ENCODE measurements at places on chromosomes 1 and 21.

DNA sequence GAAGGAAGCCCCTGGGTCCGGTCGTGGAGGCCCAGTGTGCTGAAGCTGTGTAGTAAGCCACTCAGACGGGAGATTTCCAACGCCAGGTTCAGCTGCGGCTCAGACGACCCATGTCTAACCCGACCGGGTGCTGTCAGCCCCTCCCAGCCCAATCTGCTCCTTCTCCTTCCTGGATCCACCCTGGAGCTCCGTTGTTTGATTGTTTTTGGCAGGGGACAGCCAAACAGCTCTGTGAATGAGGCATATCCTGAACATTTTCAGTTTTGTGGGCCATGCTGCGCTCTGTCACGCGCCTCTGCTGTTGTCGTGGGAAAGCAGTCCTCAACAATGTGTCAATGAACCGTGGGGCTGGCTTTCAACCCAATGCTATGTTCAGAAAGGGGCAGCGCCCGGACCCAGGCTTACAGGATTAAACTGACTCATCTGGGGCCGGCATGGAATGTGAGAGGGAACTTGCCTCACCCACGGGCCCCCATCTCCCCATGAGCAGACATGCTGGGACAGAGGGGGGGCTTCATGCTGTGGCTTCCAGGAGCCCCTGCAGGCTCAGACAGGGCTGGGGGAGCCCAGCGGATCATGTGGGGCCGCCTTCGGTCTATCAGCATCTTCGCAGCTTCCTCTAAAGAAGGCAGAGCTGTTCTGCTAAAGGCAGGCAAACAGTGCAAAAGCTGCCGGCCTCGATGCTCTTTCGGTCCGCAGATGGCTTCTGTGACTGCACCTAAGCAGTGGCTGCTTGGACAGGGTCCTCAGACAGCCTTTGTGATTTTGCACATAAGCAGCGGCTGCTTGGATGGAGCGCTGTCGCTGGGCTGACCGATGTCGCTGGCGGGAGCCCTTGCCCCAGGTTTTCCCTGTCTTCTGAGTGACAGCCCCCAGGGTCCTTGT, 101.7 kb downstream of the RIPK4 start:
- no peak for DNase-seq

DNA sequence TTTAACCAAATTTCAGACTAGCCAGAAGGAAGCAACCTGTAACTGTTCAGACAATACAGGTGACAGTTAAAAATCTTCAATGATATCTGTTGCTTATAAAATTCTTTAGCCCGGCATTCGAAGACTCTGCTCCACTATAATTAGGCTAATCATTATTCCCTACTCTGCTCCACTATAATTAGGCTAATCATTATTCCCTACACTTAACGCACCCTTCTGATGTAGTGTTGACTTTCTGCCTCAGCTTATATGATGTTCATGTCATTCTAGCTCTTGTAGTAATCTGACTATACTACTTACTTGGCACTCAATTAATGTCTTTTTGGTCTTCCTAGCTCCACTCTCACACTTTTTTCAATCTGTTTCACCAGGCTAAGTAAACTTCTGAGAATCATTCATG, 13.3 kb downstream of the TESK2 start:
- DNase-seq, result no peak

- no peak for DNase-seq
Observed at GRCh38 chr1:150966011-150966410, 8.6 kb downstream of the CERS2 start.

DNA sequence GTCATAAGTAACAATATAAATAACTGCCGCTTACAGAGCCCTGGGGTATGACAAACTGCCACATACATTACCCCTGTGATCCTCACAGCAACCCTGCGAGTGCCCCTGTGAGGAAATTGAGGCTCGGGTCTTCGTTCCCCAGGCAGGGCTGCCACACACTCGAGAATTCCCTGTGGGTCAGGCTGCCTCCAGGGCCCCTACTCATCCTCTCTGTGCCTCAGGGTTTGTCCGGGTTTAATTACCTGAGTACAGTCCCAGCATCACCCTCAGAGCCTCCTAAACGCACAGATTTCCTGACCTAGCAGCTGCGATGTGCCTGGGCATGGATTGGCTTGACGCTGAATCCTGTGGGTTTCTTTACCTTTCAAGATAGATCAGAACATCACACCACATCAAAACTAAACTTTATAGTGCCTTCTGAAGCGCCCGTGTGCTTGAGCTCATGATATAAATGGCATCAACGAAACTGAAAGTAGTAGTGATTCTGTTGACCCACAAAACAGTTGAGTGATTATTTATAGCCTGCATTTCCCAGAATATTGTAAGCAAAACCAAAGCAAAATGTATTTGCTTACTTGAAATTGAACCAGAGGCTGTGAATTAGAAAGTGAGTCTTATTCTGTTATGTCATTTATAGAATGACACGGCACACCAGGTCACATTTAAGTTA, 14.0 kb downstream of the SLC37A1 start:
- peak; percentile 32 for DNase-seq

- no peak for DNase-seq
Observed at GRCh38 chr21:31616216-31616615, 43.3 kb upstream of the SOD1 start.

- DNase-seq, result no peak
Observed at GRCh38 chr21:16538936-16539440, 809.2 kb downstream of the USP25 start.

GRCh38 chr1:176790786-176791185, 327.8 kb downstream of the PAPPA2 start:
- DNase-seq, result no peak

DNA sequence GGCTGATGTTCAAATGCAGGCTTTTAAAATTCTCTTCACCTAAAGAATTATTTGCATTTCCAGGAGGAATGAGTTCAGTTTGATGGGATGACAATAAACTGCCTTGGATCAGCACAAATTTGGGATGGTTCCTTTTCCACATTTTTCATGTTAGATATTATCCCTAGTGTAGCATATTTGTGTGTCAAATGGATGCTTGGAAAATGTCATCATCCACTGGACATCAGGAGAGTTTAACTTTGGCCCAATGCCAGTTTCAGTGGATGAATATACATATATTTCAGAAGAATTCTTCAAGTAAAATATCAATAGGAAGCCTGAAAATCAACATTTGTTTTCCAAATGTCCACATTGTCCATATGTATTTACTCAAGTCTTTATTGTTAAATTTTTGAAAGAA, 116.5 kb upstream of the COL24A1 start:
- no peak for DNase-seq

DNA sequence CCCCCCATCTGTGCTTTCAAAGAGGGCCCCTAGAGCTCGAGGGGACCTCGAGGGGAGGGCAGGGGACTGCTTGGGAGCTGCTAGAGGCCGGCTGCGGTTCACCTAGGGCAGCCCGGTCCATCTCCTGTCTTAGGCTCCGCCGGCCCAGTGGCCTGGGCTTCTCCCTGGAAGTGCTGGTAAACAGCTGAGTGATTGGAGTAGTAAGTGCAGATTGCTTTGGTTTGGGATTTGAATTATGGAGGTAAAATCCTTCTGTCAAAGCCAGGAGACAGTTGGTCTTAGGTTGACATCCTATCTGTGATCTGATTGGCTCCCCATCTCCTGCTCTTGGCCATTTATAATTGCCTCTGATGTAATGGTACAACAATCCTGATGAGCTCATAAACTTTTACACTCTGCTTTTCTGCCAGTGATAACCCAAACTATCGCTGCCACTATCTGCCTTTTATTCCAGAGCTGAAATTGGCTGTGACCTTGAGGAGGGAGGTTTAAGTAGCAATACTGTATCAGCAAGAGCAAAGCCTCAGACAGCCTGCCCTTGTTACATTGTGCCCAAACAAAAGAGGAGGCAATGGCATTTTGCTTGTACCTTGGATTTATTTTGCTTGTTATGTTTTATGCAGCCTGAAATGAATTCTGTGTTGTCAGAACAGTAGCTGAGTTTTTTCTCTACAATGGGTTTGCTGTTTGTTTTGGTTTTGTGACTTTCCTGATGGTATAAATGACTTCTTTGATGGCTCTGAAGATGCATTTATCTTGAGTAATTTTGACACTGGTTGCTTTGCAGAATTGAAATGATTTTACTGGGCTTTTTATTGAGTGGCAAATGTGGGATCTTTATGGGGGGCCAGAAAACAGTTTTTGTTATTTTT, 2.4 kb downstream of the ARID1A start:
- DNase-seq, result no peak

DNA sequence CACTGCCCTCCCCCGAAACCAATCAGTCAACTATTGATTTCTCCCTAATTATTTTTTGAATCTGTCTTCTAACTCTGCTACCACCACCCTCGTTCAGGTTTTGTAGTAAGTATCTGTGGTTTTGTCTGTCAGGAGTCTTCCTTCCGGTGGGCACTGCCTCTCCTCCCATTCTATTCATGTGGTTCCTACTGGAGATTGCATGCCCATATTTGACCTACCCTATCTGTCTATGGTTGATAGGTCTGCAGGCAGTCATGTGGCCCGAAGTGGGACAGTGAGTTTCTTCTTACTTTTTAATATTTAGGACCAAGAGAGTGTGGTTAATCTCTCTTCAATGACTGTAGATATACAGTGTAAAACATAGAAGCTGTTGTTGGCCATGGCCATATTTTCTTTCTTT, 17.8 kb upstream of the MAST2 start:
- DNase-seq, result no peak

- no peak for DNase-seq
Observed at GRCh38 chr1:158998037-158998780, 11.5 kb upstream of the IFI16 start.

GRCh38 chr1:165353731-165354671, 2.5 kb downstream of the LMX1A start:
- DNase-seq, result no peak

DNA sequence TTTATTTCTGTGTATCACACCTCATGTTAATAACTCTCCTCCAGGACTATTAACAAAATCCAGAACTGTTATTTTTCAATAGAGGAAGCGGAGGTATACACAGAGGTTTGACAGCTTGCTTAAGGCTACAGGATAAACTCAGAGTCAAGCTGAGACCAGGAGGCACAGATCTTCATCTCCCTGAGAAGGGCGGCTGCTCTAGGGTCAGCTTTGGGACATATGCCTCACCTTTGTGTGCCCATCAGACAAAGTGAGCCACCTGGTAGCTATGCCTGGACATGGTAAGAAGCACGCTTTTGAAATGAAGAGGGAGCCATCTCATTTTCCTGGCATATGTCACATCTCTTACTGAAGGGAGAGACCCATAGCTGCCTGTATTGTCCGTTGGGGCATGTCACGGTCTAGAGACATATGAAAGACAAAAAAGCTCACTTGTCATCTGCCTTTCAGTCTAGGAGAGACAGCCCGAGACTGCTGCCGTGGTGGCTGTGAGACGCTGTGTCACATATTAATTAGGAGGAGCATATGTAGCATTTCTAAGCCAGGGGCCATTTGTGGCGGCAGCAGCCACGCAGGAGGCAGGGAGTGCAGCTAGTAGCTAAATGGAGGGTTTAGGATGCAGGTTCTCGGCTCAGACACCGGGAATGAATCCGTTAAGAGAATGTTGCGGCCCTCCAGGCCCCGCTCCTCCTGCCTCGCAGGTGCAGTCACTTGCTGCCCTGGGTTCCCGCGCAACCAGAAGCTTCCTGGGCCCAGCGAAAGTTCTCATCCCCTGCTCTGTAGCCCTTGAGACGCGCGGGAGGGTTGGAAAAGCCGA, 161.3 kb upstream of the C1orf21 start:
- DNase-seq, result no peak

DNA sequence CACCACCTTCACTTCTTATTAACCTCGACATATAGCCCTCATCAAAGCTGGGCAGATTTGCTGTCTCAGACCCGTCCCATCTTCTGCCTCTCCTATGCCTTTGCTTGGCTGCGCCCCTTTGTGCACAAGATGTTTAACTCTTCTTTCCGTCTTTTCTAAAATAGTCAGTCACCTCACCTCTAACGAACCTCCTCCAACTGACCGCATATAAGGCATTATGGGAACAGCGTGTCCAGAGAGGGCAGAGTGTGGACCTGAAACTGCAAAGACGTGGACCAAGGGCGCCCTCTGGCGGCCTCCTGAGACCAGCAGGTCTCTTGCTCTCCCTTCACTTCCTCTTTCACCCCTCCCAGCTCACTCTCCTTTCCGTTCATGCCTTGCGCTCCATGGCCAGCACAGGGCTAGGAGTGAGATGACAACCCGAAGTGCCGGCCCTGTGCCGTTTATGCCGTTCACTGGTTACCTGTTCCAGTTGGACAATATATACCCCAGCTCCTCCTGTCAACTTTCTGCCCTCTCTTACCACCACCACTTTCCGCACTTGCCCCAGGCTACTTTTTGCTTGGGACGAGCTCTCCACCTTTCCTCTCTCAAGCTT, 2.5 kb upstream of the METTL25B start:
- peak; percentile 76 for DNase-seq

DNA sequence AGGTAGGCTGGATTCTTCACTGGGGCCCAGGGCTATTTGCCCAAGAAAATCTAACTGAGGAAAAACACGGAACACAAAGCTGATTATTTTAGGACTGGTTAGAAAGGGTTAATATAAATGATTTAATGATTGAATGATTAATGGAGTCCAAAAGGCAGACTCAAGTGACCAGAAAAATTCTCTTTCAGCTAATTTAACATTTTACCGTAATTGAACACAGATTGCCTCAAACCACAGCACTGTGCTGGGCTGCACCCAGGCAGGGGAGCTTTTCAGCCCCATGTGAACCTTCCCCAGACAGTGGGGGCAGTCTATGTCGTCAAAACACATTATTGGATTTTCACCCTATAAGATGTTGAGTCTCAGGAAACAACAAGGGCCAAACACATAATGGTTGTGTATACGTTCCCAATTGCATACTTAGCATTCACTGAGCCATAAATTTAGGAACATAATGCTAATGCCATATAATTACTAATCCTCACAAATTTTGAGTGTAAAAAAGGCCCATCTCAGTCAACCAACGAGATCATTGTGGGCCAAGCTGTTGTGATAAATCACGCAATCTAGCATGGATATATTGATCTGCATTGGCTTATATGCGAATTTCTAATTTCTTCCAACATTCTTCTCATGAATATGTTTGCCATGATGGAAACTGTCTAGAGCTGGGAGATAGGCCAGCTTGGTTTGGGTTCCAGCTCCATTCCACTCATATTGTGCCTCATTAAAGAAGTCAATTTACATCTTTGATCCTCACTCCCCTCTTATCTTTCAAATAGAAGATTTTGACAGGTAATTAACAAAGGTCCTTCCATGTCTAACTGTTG, 27.7 kb downstream of the DSCAM start:
- DNase-seq, result no peak

DNA sequence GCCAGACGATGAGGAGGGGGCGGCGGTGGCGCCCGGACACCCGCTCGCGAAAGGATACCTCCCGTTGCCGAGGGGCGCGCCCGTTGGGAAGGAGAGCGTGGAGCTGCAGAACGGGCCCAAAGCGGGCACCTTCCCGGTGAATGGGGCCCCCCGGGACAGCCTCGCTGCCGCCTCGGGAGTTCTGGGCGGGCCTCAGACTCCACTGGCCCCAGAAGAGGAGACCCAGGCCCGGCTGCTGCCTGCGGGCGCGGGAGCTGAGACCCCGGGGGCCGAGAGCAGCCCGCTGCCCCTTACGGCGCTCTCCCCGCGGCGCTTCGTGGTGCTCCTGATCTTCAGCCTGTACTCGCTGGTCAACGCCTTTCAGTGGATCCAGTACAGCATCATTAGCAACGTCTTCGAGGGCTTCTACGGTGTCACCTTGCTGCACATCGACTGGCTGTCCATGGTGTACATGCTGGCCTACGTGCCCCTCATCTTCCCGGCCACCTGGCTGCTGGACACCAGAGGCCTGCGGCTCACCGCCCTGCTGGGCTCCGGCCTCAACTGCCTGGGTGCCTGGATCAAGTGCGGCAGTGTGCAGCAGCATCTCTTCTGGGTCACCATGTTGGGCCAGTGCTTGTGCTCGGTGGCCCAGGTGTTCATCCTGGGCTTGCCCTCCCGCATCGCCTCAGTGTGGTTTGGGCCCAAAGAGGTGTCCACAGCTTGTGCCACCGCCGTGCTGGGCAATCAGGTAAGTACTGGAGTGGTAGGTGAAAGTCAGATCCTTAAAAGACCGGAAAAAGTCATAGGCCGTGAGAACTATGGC, 588 bp downstream of the FLVCR1 start:
- peak; percentile 10 for DNase-seq
